ENCODE measurements at places on chromosomes 2 and 18.

DNA sequence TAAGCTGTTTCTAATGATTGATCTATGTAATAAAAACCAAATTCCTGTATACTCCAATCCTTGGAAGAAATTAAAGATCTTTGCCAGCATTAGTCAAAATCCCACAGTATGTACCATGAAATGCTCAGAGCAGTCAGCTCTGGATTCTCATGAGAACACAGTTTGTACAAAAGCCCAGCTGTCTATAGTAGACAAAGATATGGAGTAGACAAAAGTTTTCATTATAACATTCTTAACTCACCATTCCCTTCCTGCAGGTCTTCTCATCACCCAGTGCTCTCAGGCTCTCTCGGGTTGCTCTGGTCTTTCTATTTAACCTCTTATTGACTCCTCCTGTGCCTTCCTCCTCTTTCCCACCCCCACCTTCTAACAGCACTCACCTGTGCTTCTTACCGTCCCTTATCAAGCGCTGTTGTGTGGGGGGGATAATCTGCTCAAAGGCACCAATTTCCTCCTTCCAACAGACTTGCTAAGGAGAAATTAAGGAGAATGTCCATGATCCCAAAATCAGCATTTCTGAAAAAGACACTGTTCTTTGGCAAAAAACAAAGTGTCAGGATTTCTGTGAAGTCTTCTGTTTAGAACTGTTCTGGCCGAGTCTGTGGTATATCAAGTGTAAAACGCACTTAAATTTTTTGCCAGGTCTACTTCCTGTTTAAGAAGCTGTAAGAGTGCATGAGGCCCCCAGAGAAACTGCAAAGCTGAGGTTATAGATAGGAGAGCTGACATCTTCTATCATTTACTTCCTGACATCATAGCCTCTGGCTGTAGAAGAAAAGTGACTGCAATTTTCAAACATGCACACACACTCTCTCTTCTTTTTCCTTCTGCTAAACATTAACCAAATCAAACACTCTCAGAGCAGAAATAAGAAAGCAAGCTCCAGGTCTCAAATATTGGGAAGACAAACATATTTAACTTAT lies 144.1 kb downstream of the EVA1A start:
- DNase-seq = peak; percentile 22

GRCh38 chr2:119732601-119733164 lies 27.0 kb upstream of the PTPN4 start:
- DNase-seq = no peak

DNA sequence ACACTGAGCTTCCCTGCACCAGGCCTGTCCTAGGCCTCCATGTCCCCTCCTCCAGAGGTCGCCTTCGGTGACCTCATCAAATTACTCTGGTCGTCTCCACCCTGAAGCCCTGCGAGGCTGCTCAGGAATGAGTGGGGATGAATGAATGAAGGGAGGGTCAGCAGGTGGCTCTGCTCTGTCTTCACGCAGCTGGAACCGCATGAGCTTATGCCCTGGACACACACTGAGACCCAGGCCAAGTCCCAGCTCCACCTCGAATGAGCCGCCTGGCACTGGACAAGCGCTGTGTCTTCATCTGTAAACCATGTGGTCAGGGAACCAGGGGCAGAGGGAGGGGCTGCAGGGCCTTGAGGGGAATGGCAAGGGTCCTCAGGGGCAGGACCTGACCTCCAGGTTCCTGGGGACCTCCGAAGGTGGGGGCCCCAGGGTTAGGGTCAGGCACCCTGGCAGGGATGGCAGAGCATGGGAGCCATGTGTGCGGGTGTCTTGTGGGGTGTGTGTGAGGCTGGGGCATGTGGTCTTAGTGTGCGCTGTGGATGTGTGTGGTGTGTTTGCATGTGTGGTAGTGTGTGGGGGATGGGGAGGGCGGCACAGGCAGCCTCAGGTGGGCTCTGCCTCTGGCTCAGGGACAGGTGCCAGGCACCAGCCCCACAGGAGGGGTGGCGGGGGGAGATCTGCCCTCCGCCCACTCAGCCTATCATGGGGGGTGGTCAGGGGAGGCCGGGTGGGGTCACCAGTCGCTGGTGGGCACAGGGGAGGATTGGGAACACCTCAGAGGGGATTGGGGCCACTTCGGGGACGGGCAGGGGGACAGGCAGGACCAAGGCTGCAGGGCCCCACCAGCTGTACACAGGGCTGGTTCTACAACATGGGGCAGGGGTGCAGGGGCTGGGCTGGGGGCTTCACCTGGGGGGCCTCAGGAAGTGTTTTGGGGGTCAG lies 13.9 kb downstream of the ODC1 start:
- DNase-seq = no peak

DNA sequence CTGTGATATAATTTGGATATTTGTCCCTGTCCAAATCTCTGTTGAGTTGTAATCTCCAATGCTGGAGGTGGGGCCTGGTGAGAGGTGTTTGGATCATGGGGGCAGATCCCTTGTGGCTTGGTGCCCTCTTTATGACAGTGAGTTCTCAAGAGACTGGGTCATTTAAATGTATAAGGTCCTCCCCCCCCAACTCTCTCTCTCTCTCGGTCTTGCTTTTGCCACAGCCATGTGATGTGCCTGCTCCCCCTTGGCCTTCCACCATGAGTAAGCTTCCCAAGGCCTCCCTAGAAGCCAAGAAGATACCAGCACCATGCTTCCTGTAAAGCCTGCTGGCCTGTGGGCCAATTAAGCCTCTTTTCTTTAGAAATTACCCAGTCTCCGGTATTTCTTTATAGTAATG lies 58.6 kb downstream of the FN1 start:
- no peak for DNase-seq

GRCh38 chr2:67581751-67582150 lies 184.6 kb downstream of the ETAA1 start:
- no peak for DNase-seq

DNA sequence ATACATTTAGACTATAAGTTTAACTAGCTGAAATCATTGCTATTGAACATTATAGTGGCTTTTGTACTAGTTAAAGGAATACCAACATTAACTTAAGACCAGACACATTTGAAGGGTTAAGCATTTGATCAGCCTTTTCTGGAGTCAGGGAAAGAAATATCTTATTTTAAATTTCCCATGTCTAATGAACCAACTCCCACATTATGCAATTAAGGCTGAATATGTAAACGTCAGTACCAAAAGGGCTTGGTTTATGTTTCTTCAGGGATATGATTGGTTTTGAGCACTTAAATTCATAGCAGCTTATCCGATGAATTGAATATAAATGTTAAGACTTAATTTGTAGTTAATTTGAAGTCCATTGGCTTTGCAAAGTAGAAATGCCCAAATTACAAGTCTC lies 344.5 kb downstream of the KIAA1328 start:
- DNase-seq = no peak

DNA sequence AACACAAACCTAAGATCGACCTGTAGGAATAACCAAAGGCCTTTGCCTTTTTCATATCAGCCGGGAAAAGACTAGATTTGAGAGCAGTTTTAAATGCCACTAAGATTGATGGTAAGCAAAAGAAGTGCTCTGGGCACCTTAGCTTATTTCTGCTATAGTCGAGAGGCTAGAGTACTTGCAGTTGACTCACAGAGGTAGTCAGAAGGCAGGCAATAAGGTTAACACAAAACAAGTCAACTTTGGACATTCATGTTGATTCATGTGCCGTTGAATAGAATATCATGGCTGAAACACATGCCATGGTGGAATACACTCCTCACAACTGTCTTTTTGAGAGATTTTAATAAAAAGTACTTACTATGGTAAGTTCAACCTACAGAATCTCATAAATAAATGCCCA lies 507.6 kb downstream of the ZEB2 start:
- no peak for DNase-seq

DNA sequence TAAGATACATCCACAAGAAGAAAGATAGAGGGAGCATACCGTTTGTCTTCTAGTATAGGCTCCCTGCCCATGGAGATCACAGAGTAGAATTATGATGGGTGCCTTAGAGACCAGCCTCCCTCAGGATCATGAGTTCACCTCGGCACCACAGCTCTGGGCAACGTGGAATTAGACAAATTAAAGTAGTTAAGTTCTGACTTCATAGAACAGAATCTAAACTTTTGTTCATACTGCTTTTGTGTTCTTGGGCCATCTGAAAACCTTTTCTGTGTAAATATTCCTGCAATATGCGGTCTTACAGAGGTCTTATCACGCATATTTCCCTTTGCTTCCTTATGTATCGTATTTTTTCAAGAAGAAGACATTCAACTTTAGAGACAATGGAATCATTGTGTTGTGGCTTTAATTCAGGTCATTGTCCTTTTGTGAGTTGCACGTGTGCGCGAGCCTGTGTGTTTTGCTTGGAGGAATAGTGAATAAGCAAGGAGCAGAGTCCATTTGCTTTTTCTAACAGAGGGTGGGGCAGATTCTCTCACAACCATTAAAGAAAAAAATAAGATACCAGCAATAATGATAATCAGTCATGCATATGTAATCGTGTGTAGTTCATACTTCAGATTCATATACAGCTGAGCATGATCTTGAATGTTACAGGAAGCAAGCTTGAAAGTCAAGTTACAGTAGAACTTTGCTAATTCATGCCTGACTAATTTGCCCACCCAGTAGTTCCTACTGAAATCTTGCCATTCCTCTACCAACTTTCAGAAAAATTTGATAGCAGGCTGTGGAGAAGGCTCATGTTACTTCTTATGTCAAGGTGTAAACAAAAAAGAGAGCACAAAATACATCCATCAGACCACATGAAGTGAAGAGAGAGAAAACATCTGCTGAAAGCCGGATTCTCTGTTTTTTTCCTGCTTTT lies 243.6 kb downstream of the NEDD4L start:
- DNase-seq = no peak

- no peak for DNase-seq
Observed at GRCh38 chr18:58005011-58005410, 39.0 kb upstream of the NEDD4L start.

DNA sequence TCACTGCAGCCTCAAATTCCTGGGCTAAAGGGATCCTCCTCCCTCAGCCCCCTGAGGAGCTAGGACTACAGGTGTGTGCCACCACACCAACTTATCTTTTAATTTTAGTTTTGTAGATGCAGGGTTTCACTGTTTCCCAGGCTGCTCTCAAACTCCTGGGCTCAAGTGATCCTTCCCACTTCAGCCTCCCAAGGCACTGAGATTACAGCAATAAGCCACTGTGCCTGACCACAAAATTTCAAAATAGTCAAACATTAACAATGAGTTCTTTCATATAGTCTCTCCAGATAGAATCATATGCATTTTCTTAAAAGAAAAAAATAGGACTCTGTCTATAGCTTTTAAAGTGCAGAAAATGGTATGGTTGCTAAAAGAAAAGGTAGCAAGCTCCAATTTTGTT lies 24.9 kb upstream of the PID1 start:
- no peak for DNase-seq

DNA sequence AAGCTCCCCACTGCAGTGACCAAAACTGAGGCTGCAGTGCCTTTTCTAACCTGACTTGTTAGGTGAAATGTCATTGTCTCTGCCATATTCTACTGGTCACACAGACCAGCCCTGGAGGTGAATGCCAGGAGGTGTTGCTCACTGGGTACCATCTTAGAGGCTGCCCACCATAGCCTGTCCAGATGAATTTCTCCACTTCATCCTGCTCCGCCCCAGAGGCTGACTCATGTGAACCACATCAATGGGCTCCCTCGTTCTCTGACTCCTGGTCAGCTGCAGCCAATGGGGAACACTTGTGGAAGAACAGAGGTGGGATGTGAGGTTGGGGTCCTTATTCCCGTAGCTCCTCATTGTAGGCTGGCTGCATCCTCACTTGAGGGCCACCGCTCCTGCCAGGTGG lies 3.4 kb upstream of the NARS1 start:
- DNase-seq = no peak

GRCh38 chr18:62610351-62610700 lies 87.5 kb downstream of the ZCCHC2 start:
- no peak for DNase-seq

Measured in GM13977 (cell line).